GOT3 (cell line): ENCODE measurements at places on chromosomes 6 and 20.
A peak's percentile ranks its signal among the peaks of the same experiment; 100 is the strongest.

GRCh38 chr20:4082406-4083097 lies 67.2 kb upstream of the RNF24 start:
- DNase-seq = peak; percentile 44

DNA sequence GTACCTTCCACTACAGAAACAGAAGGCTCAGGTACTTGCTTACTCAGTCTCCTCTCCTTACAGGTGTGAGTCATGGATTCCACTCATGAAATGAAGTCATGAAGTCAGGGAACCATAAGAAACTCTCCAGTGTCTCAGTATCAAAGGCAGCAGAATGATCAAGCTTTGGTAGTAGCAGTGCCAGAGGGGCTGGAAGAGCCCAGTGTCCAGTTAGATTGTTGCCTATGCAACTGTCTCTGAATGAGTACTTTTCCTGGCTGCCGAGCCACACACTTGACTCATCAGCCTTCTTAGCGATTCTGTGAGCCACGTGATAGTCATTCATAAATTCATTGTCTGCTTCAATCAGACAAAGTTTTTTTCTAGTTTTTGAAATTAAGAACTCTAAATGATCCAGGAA lies 52.2 kb upstream of the DTNBP1 start:
- no peak for DNase-seq

DNA sequence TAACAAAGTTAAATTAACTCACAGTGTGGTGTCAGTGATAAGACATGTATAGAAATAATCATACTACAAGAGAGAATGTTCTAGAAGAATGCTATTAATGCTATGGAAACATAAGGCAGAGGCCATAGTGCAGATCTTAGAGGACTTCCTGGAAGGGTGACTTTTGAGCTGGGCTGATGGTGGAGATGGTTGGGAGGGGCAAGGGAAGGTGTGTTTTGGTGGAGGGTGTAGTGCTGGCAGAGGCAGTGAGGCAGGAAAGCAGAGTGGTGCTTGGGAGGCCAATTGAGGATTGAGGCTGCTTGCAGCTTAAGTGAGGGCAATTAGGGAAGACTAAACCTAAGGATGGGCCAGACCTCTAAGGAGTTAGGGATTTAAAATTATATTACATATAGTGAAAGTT lies 58.5 kb upstream of the FNDC1 start:
- DNase-seq = no peak

DNA sequence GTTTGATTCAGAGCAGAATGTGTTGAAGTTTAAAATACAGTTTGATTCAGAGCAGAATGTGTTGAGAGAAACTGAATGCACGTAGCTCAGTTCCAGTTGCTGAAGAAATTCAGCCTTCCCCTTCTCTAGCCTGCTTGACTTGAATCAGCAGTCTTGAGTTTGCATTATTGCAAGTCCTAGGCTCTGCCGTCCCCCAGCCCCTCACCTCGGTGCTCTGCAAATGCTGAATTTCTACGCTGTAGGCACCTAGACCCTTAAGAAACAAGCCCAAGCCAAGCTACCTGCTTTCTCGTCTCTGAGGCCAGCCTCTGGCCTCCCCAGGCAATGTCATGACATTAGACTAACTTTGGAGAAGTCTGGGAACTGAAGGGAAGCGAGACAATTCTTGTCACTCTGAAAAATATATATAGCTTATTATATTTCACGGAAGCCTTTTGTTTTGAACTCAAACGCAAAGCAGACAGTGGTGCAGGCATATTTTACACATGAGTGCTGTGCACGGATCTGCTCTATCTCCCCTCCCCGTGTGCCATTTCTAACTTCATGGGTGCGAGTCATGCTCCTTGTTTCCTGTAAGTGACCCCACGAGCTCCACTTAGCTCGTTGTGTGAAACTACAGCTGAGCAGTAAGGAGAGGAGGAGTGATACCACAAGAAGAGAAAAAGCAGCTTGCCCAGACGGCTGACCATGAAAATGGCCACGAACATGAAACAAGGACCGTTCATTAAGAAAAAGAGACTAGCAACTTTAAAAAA lies 71.4 kb upstream of the DUSP22 start:
- no peak for DNase-seq

GRCh38 chr20:59819496-59820203 lies 113.8 kb downstream of the SYCP2 start:
- no peak for DNase-seq

DNA sequence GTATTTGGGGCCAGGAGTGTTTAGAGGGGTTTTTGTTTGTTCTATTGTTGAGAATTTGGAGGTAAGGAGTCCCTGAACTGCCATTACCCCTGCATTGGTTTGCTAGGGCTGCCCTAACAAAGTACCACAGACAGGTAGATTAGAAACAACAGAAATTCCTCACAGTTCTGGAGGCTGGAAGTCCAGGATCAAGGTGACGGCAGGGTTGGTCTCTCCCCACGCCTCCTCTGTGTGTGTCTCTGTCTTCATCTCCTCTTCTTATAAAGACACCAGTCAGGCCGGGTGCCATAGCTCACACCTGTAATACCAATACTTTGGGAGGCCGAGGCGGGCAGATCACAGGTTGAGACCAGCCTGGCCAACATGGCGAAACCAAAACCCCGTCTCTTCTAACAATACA lies 97.1 kb upstream of the FAM8A1 start:
- no peak for DNase-seq

GRCh38 chr6:113907102-113907815 lies 50.1 kb downstream of the MARCKS start:
- no peak for DNase-seq

GRCh38 chr6:36020154-36020553 lies 4.3 kb downstream of the SLC26A8 start:
- DNase-seq = no peak

GRCh38 chr20:9705722-9706476 lies 133.0 kb downstream of the PAK5 start:
- DNase-seq = no peak

DNA sequence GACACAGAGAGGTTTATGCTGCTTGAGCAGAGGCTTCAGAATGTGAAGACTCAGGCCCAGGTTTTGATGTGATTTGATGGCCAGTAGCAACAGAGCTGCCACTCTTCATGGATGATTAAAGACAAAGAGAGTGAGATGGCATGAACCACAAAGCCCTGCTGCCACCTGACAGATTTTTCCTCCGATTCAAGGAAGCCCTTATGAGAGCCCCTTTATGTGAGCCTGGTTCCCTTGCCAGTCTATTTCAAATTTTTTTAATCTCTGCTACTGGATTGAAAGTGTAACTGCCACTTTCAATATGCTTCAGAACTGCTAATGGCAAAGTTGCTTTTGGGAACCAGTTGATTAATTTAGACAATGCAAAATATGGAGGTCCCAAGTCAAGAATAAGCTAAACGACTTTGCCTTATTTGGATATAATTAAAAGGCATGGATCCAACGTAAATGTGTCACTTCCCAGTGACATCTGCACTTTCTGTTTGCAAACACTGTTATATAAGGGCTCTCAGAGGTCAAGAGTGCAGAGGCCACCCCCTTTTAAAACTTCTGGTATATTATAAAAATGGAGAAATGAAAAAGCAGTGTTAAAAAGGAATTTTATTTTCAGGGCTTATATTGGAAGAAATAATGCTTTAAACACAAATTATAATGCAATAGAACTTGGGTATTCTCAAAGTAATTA lies 238.9 kb upstream of the FLRT3 start:
- DNase-seq = no peak

DNA sequence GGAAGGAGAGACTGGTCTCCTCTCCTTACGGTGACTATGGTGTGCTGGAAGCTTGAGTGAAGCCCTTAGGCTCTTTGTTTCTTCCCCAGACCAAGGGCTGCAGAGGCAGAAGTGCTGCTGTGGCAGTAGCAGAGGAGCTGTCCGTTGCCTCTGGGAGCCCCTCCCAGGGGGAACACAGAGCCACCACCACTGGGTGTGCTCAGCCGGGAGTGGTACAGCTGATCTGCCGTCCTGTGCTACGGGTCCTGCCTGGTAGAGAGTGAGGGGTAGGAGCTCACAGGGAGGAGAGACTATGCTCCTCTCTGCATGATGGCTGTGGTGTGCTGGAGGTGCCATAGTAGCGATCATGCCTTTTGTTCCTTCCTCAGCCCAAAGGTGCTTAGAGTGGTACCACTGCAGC lies 318.7 kb downstream of the DOK5 start:
- DNase-seq = no peak

- no peak for DNase-seq
These were observed 291.5 kb upstream of the EYS start for GRCh38 chr6:65998544-65998943.

- DNase-seq = no peak
These were observed 139.5 kb upstream of the BEND6 start for GRCh38 chr6:56815436-56815835.

GRCh38 chr20:34445177-34446065 lies 70.8 kb upstream of the DYNLRB1 start:
- DNase-seq = no peak

- DNase-seq = no peak
These were observed 33.4 kb upstream of the PRND start for GRCh38 chr20:4688305-4688704.

DNA sequence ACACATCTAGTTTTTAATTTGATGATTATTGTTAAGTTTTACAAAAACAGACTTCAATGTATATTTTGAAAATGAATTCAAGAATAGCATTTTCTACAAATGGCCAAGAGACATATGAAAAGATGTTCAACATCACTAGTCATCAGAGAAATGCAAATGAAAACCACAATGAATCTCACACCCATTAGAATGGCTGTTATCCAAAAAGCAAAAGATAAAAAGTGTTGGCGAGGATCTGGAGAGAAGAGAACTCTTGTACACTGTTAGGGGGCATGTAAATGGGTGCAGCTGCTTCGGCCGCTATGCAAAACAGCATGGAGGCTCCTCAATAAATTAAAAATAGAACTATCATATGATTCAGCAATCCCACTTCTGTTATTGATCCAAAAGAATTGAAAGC lies 185.8 kb upstream of the CCN2 start:
- no peak for DNase-seq

DNA sequence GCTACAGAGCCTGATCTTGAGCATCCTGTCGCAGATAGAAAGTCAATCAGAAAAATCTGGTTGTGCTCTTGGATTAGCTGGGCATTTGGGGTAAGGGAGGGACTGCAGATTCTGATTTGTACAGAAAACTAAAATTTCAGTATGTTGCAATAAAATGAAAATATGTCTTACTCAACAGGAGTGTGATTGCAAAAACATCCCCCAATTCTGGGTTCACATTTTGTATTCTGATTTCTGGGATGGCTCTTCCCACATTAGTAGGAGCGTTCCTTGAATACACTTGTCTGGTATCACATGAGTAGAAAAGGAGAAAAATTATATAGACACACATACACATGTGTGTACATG lies 40.5 kb downstream of the PANK2 start:
- DNase-seq = no peak

DNA sequence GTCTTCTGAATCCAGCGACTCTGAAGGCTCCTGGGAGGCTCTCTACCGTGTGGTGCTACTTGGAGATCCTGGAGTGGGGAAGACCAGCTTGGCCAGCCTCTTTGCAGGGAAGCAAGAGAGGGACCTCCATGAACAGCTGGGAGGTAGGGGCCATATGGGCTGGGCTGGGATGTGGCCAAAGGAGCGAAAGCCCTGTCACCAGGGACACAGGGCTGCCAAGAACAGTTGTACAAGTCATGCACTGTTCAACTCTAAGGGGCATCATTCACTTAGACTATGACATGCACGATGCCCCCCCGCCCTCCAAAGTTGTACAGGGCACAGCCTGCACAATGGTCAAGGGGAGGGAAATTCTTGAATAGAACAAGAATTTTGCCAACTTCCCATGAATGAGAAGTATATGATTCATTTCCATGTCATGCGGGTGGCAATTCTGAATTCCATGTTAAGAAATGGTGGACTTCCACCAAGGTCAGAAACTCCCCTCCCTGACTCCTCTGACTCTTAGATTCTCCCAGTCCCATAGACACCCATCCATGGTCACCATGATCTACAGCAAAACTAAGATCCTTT lies 1.6 kb downstream of the REM1 start:
- DNase-seq = no peak

DNA sequence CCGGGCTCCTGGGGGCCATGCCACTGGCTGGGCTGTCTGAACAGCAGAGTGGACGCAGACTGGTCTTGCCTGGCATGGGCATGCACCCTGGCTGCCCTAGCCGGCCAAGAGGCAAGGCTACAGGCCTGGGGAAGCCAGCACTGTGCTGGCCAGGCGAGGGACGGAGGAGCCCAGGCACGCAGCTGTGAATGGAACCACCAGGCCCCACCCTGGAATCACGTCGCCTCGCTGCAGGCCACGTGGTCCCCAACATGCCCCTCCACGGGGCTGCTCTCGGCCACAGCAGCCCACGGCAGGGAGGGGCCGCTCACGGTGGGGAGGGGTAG lies 4.0 kb downstream of the UCKL1 start:
- DNase-seq = no peak

DNA sequence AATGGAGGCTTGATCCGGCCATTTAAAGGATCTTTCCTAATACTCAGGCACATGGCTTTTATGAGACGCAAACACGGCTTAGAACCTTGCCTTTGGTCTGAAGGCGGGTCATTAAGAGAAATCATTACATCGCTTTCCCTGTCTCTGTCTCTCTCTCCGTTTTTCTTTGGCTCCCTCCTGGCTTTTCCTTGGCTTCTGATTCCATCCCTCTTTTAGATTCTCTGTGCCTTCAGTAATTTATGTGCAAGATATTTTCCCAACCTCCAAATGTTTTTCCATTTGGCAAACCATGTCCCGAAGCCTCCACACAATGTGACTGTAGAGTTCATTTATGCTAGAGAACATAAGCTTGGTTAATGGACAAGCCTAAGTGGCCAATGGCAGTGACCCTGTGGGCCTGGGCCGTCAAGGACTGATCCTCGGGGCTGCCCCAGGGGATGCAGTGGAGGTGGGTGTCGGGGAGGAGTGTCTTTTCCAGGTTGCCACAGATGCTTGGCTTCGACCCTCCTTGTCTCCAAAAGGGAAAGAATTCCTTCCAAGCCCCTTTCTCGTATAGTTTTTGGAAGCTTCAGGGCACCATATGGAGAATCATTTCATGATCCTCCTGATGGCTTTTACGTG lies 157.0 kb downstream of the SCML4 start:
- DNase-seq = no peak

DNA sequence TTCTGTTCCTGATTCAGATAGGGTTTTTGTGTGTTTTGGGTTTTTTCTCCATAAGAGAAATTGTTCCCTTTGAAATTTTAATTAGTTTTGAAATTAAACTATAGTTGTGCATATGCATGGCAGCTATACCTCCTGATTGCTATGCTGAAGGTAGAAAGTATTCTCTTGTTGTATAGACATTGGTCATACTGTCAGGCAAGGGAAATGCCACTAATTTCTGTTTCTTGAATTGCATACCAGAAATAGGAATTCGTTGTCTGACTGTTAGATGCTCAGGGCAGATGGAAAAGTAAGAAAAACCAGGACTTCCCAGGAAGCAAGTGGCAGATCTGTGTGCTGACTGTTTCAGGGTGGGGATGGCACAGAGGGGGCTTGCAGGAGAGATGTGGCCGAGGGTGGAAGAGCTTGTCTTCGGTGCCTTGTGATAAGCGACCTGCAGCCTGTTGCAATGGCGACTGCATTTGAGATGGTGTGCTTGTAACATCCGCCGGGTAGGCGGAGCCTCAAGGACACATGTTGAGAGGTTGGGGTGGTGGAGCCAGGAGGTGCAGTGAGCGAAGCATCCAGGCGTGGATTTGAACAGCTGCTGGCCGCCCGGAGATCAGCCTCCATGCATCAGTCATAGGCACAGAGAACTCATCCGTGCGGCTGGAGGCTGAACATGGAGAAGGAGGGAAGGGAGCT lies 42.8 kb downstream of the RREB1 start:
- DNase-seq = no peak
